ENCODE measurements at places on chromosomes 5 and 9. TPM values are rescaled to one million over a fixed set of nuclear protein-coding genes. Genes with fewer than 3 reads are reported as not detected.
A peak's percentile ranks its signal among the peaks of the same experiment; 100 is the strongest.

- no peak for DNase-seq
- H3K4me1 ChIP-seq = no peaks in the 10 kb centered on the region
- H3K4me3 ChIP-seq = no peak overlapping the region
- no peaks in the 10 kb centered on the region for H3K27me3 ChIP-seq
- H3K27ac ChIP-seq = no peak overlapping the region
Observed at GRCh38 chr9:117092582-117092981, 322.3 kb downstream of the ASTN2 start.

The HTR1A gene
- polyA plus RNA-seq = not detected

DNA sequence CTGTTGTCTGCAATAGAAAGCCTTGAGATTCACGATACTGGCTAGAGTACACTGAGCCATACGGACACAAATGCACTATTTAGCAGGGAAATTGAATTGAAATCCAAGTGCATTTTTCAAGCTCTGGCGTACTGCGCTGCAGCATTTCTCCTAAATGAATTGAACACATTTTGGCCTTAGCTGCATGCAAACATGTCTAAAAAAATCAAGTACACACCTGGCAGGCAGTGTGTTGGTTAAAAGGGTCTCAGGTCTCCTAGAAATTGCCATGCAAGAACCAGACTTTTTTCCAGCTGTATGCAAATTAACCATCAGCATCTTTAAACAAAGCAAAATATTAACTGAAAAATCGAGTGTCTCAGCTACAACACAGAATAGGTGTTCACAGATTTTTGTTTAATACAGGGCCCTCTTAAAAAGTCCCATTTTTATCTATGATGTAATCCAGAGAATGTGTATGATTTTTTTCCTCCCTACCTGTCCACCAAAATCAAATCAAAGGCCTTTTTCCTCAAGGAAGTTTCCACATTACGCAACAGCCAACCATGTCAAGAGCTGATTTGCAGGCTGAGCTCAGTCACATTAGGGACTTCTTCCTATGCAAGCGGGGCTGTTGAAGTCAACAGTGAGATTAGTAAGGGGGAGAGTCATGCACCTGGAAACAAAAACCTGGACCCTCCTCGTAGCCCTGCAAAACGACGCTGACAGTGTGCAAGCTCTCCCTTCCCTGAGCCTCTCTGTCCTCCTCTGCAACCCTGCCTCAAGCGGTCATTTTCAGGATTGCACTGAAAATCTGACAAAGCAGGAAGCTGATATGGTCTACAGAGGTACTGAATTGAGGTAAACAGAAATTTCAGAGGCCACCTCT is 14.1 kb upstream of the SFXN1 start:
- no peaks in the 10 kb centered on the region for H3K4me1 ChIP-seq
- DNase-seq = no peak
- H3K27me3 ChIP-seq = no peaks in the 10 kb centered on the region
- no peak overlapping the region for H3K4me3 ChIP-seq
- no peaks in the 10 kb centered on the region for H3K36me3 ChIP-seq

DNA sequence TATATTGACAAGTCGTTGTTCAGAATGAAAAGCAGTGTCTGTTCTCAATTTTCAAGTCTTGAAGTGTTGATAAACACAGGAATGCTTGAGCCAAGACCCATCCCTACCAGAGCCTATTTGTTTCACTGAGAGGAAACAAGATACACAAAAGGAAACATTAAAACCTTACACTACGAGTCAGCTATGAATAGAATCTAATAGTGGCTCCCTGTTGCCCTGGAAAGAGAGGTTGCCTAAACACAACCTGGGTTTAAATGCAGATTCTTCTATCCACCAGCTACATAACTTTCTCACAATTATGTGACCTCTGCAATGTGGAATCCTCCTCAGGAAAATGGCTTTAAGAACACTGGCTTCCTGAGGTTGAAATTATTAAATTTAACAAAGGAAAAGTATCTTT is 29.1 kb upstream of the BNC2 start:
- DNase-seq = no peak
- no peaks in the 10 kb centered on the region for H3K4me1 ChIP-seq
- H3K27me3 ChIP-seq = no peaks in the 10 kb centered on the region
- H3K36me3 ChIP-seq = no peaks in the 10 kb centered on the region
- H3K4me3 ChIP-seq = no peak overlapping the region

GRCh38 chr5:170523142-170523551 is 19.3 kb downstream of the KCNIP1 start:
- no peak overlapping the region for H3K4me3 ChIP-seq
- H3K4me1 ChIP-seq = no peaks in the 10 kb centered on the region
- peaks cover 13% of the 10 kb centered on the region for H3K27me3 ChIP-seq

DNA sequence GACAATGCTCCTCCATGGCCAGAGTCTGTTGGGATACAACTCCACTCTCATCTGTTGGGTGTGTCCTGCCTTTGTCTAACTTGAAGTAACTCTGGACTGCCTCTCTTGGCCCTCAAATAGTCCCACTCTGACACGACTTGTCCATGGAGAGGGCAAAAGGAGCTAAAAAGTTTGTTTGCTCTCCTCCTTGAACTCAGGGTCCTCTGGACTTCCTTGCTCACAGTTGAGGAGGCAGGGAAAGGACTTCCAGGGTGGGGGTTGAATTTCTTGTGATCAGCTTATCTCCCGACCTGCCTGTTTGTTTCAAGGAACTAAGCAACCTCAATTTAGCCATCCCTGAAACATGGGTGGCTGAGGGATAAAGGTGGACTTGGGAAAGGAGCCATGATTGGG is 11.7 kb downstream of the DNAJB5 start:
- peaks cover 16% of the 10 kb centered on the region for H3K36me3 ChIP-seq
- no peak overlapping the region for H3K27ac ChIP-seq

DNA sequence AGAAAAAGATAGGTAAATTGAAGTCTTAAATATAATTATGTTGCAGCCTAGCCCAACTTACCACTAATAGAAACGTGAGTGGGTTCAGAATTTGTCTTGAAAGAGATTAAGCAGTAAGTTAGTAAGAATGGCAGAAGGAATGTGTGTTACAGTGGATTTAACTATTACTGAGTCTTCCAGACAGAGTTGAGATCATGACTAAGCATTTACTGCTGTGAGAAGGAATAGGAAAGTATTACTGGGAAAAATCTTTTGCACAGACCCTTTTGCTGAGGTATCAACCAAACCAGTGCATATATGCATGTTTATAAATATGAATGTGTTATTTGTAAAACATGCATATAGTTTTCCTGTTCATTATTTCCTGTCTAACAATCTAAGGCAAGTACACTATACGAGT is 112.8 kb upstream of the EFNA5 start:
- H3K4me3 ChIP-seq = no peak overlapping the region
- H3K36me3 ChIP-seq = no peaks in the 10 kb centered on the region
- DNase-seq = no peak
- H3K27ac ChIP-seq = no peak overlapping the region
- no peaks in the 10 kb centered on the region for H3K4me1 ChIP-seq

The FRMD3 gene
- 1.4 TPM for polyA plus RNA-seq

GRCh38 chr5:164054461-164054860 is 549.0 kb downstream of the MAT2B start:
- no peaks in the 10 kb centered on the region for H3K4me1 ChIP-seq
- no peak overlapping the region for H3K27ac ChIP-seq
- H3K27me3 ChIP-seq = no peaks in the 10 kb centered on the region
- DNase-seq = no peak

The MLANA gene
- 1.1 TPM for polyA plus RNA-seq

GRCh38 chr5:150412319-150413175 is at the start of gene CD74:
CD74 (minus strand) TSS chr5:150412910; CDS start chr5:150412749, 161 bp downstream.
- H3K27ac ChIP-seq = peak within 1 kb of the TSS; percentile 92
- DNase-seq = peak; percentile 38
- H3K4me1 ChIP-seq = peaks cover 6% of the 10 kb centered on the region
- H3K36me3 ChIP-seq = peaks cover 12% of the 10 kb centered on the region

The LCN10 gene
- polyA plus RNA-seq = 0.44 TPM

DNA sequence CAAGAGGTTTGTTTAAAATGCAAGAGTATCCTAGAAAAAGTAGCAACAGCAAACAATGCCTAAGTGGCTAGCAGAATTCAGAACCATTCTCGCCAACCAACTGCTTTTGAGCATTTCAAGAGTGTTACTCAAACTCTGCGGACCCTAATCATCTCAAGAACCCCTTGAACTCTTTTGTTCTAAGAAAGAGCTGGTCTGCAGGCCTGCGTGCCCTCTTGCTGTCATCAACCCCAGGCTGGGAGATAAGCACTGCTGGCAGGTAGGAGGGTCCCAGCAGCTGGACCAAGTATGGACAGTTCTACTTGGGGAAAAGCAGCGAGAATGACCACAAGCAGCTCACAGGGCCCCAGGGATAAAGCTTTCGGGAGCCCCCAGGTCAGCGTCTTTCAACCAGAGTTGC is 38.3 kb downstream of the MYO10 start:
- no peaks in the 10 kb centered on the region for H3K36me3 ChIP-seq
- H3K4me3 ChIP-seq = no peak overlapping the region
- DNase-seq = no peak
- H3K27me3 ChIP-seq = no peaks in the 10 kb centered on the region

DNA sequence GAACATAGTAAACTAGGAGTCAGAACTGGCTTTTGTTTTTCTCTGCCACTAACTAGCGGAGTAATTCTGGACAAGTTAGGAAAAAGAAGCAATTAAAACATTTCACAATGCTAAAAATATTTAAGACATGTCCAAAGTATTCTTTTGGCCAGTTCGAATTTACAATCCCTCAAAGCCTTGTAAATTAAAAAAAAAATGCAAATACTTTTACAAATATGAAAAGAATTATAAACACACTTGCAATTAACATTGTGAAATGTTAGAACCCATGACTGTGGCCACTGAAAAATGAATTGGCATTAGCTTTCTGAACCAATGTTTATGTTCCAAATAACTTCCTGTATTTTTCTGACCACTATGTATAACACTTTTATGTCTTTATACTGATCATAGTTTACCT is 2.2 kb downstream of the RAD1 start:
- H3K36me3 ChIP-seq = peaks cover 39% of the 10 kb centered on the region
- no peaks in the 10 kb centered on the region for H3K27me3 ChIP-seq
- H3K4me3 ChIP-seq = no peak overlapping the region
- no peaks in the 10 kb centered on the region for H3K4me1 ChIP-seq
- no peak for DNase-seq

The NOP16 gene
- 32.4 TPM for polyA plus RNA-seq

GRCh38 chr9:137045294-137046087 is 486 bp downstream of the NPDC1 start:
- no peaks in the 10 kb centered on the region for H3K36me3 ChIP-seq
- DNase-seq = no peak
- H3K27me3 ChIP-seq = peaks cover 27% of the 10 kb centered on the region
- H3K27ac ChIP-seq = peak overlapping the region; percentile 65

The GGTA1 gene
- polyA plus RNA-seq = 7.3 TPM

DNA sequence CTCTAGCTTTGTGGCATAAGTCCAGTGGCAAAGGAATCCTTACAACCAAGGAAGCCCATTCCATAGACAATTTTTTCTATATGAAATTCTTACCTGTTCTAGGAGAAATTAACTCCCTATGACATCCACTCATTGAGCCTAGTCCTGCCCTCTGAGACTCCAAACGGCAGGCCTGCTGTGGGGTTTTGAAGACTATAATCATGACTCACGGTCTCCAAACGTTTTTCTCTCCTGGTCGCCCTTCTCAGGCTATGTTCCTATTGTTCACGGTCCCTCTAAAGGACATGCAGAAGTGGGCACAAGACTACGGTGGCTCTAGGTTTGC is 611 bp downstream of the EXOSC3 start:
- peaks cover 13% of the 10 kb centered on the region for H3K27me3 ChIP-seq
- DNase-seq = no peak
- peak overlapping the region; percentile 89 for H3K4me3 ChIP-seq
- peak overlapping the region; percentile 57 for H3K27ac ChIP-seq

The C9orf50 gene
- polyA plus RNA-seq = 0.23 TPM

The EQTN gene
- polyA plus RNA-seq = 0.99 TPM

GRCh38 chr5:100852051-100852450 is 51.0 kb downstream of the ST8SIA4 start:
- H3K27me3 ChIP-seq = no peaks in the 10 kb centered on the region
- no peak overlapping the region for H3K27ac ChIP-seq
- H3K4me1 ChIP-seq = no peaks in the 10 kb centered on the region
- no peak overlapping the region for H3K4me3 ChIP-seq
- no peaks in the 10 kb centered on the region for H3K36me3 ChIP-seq
- DNase-seq = no peak

DNA sequence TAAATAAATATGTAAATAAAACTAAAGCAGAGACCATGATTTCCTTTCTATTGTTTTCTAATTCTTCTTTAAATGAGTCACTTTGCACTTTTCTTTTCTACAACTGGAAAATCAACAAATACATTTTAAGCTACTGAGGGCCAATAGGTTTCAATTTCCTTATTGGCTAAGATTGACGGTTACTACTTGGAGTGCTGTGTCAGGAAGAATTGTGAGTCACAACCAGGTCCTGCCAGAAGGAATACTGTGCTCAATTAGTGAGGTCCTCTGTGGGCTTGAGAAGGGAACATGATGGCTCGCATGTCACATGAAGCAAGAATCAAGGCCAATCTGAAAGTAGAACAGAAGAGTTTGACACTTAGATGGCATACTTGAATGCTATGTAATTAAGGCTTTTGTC is 110.8 kb downstream of the HMHB1 start:
- H3K27ac ChIP-seq = no peak overlapping the region
- no peaks in the 10 kb centered on the region for H3K36me3 ChIP-seq

The BARHL1 gene
- not detected for polyA plus RNA-seq

The CACNA1B gene
- polyA plus RNA-seq = 0.24 TPM

- H3K4me3 ChIP-seq = no peak overlapping the region
- H3K27me3 ChIP-seq = no peaks in the 10 kb centered on the region
- no peak overlapping the region for H3K27ac ChIP-seq
- DNase-seq = no peak
- no peaks in the 10 kb centered on the region for H3K4me1 ChIP-seq
Observed at GRCh38 chr5:142484821-142485387, 160.1 kb upstream of the SPRY4 start.

DNA sequence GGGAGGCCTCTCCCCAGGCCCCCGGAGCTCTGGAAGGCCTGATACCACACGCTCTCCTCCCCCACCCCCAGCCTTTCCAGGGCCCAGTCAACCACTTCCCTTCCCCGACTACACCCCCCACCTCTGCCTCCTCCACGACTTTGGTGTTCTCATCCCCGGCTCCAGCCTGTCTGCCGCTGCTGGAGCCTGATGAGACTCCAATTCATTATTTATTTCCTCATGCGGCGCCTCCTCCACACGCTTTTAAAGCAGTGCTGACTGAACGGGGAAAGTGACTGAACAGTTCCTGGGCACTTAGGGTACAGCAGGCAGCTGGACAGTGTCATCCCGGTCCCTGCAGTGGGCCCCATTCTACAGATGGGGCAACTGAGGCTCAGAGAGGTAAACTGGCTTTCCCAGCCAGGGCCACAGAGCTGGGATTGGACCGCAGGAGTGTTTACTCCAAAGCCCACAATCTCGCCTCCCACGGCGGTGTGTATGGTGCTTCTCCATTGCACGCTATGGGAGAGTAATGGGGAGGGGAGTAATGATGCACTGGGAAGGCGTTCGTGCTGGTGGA is 15.9 kb upstream of the RPL26L1 start:
- peak; percentile 49 for DNase-seq
- no peaks in the 10 kb centered on the region for H3K4me1 ChIP-seq
- no peaks in the 10 kb centered on the region for H3K27me3 ChIP-seq
- H3K36me3 ChIP-seq = peaks cover 82% of the 10 kb centered on the region
- no peak overlapping the region for H3K27ac ChIP-seq

GRCh38 chr5:23864786-23865185 is 357.4 kb downstream of the PRDM9 start:
- H3K4me1 ChIP-seq = no peaks in the 10 kb centered on the region
- H3K36me3 ChIP-seq = no peaks in the 10 kb centered on the region
- no peaks in the 10 kb centered on the region for H3K27me3 ChIP-seq
- H3K4me3 ChIP-seq = no peak overlapping the region
- no peak overlapping the region for H3K27ac ChIP-seq
